Motor neuron (in vitro differentiated cells): ENCODE measurements at places on chromosomes 12 and 14. TPM values are rescaled to one million over a fixed set of nuclear protein-coding genes. Genes with fewer than 3 reads are reported as not detected.

The OR11H6 gene
- total RNA-seq = not detected in 2 replicates

The MYG1 gene
- total RNA-seq = 93.4 and 97.6 TPM in 2 replicates

The KRT6C gene
- total RNA-seq = 0.63 and 0.71 TPM in 2 replicates

The NAV3 gene
- total RNA-seq = 55.9 and 56.0 TPM in 2 replicates

The RASSF9 gene
- 0.04 and 0.14 TPM in 2 replicates for total RNA-seq
